ENCODE measurements at places on chromosomes 1 and 21.

GRCh38 chr1:155022927-155023236 lies 10.7 kb downstream of the DCST2 start:
- DNase-seq = no peak

GRCh38 chr1:16013220-16013907 lies 4.5 kb downstream of the HSPB7 start:
- no peak for DNase-seq

GRCh38 chr21:20997636-20998455 lies at the start of gene NCAM2:
TSS of gene NCAM2 (plus strand) at chr21:20998409.
- DNase-seq = peak; percentile 31

GRCh38 chr21:33293811-33294216 lies 27.6 kb downstream of the IL10RB start:
- DNase-seq = no peak

GRCh38 chr21:40882192-40882915 lies 35.4 kb upstream of the DSCAM start:
- DNase-seq = no peak

GRCh38 chr1:3240524-3241235 lies 171.7 kb downstream of the PRDM16 start:
- no peak for DNase-seq

DNA sequence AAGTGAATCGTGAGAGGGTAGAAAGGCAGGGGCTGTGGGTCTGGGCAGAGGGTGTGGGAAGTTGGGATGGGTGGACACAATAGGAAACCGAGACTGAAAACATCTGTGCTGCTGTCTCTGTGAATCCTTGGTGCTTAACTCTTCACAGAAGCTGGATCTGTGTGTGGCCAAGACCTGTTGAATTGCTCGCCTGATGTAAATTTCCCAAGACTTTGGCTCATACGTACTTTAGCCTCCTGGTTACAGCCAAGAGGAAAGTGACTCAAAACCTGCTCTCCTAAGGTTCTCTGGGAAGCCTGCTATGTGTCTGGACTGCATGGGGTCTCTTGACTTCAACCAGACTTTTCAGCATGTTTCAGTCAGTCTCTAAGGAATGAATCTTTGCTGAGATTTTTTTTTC lies 270.3 kb downstream of the RWDD3 start:
- no peak for DNase-seq

DNA sequence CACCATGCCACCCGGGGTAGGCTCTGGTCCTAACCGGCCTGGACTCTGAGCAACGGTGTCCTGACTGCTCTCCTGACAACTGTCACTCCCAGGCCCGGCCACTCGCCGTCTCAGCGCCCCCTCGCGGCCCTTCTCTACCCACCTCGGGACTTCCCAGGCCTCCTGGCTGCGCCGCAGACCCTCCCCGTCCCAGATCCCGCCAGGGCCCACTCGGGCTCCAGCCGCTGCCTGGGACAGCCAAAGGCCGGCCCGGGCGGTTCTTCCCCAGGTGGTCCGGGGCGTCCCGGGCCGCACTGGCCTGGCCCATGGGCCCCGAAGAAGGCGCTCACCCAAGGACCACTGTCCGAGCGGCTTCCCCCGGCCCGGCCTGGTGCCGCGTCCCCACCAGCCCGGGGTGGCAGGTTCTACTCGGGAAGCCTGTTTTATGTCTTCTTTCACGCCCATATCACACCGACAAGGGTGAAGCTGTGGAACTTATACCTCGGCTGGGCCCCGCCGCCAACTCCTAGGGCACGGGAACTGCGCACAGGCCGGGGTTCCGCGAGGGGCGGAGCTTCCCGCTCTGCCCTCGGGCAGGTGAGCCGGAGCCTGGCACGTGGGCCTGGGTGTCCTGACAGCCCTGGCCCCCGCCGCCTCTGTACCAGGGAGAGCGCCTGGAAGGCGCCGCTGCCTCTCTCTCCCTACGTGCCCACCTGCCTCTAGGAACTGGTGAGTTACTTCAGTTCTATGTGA lies 138.3 kb downstream of the TTLL7 start:
- no peak for DNase-seq

DNA sequence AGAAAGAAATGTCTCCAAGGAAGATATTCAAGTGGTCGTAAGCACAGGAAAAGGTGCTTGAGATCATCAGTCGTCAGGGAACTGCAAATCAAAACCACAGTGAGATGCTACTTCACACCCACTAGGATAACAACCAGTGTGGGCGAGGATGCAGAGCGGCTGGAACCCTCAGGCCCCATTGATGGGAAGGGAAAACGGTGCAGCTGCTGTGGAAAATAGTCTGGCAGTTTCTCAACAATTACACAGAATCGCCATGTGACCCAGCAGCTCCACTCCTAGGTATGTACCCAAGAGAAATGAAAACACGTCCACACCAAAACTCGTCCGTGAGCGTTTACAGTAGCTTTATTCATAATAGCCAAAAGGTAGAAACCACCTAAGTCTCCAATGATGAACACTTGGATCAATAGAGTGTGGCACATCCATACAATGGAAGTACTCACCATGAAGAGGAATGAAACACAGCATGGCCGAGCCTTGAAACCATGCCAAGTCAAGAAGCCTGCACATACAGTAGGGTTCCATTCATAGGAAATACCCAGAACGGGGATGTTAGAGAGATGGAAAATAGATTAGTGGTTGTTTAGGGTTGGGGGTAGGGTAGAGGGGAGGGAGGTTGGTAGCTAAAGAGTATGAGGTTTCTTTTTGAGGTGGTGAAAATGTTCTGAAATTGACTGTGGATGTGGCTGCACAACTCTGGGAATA lies 6.1 kb downstream of the DFFB start:
- no peak for DNase-seq

DNA sequence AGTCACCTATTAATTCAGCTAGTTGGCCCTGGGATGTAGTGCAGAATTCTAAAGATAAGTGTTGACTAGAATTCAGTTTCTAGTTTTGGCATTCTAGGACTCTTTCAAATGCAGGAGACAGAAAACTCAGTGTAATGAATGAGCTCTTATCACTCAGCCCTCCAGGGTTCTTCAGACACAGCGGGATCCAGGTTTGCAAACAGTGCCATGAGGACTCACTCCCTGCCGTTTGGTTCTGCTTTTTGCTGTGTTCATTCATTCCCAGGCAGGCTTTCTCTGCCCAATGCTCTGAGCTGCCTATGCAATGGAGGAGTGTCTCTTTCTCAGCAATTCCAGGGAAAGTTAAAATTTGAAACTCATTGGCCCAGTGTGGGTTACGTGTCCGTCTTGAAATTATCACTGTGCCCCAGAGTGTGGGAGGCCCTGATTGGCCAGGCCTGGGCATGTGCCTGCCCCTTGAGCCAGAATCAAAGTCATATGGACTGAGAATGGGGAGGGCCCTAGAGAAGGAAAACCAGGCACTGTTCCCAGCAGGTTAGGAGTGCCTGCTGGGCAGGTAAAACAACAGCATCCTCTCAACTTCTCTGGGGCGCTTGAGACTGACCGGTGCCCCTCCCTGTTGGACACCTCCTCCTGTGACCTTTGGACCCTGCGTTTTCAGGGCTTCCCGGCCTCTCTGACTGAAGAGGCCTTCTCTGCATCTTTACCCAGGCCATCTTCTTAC lies 43.4 kb downstream of the TMEM51 start:
- DNase-seq = no peak

DNA sequence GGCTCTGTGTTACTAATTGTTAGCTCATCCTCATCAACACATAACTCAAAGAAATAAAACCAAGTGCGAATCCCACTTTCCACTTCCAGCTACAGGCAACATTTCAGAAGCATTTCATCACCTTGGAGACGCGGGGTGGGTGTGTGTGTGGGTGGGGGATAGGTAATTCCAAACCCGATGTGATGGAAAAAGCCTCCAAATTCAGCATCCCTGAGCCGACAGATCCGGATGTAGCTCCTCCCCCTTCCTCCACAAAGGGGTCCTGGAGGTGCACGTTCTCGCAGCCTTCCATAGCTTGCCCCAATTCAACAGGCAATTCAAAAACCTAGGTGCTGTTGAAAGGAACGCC lies 486 bp downstream of the HSPA13 start:
- peak; percentile 58 for DNase-seq

- no peak for DNase-seq
Observed at GRCh38 chr1:197130677-197131304, 15.7 kb downstream of the ASPM start.

DNA sequence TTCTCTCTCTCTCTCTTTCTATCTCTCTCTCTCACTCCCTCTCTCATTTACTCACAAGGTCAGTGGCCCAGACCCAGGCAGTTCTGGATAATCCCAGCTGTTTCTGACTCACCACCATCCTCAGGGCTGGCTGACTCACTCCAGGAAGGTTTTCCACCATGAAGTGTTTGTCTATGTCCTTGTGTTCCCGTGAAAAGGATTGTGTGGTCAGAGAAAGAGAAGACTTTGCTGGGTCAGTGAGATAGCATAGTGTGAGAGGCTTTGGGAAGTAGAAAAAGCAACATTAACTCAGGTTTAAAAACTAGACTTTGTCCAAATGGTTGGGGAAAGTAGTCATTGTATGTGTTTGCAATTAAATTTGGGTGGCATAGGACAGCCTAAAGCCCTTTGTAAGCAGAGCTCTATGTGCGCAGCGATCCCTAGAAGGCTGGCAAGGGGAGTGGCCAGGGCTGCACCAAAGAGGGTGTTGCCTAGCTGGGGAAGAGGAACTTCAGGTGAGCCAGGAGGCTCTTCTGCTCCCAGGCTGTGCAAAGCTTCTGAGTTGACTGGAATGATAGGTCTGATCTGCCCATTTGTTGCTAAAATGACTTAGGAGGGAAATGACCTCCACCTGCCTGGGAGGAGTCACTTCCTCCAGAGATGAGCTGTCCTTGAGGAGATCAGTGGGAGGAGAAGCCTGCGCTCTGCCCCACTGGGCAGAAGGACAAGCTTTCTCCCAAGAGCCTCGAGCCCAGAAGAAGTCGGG lies 4.9 kb upstream of the CAPN2 start:
- DNase-seq = no peak

GRCh38 chr1:209823143-209824041 lies 4.4 kb upstream of the UTP25 start:
- DNase-seq = peak; percentile 84

DNA sequence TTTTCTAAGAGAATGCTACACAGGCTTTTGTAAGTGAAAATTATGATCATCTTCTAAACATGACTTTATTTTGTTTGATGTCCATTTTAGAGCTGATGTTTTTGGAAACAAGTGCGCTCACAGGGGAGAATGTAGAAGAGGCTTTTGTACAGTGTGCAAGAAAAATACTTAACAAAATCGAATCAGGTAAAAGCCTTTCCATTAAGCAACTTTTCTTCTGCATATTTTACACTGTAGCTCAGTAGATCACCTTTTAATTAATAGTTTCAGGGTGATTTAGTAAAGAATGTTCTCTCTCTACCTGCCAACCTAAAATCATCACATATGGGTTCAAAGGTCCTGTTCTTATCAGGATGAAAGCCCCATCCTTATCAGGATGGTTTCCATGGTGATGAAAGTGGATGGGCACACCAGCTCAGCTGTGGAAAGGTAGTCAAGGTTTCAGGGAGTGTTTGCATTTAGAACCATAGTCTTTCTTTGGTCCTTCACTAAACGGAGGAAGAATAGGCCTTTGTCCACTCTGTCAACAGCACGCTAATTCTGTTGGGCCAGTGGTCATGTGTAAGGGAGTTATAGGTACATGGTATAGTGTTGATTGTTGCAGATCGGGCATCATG lies 28.1 kb downstream of the RAB4A start:
- no peak for DNase-seq

GRCh38 chr1:111476761-111477309 lies 3.1 kb downstream of the C1orf162 start:
- DNase-seq = no peak

DNA sequence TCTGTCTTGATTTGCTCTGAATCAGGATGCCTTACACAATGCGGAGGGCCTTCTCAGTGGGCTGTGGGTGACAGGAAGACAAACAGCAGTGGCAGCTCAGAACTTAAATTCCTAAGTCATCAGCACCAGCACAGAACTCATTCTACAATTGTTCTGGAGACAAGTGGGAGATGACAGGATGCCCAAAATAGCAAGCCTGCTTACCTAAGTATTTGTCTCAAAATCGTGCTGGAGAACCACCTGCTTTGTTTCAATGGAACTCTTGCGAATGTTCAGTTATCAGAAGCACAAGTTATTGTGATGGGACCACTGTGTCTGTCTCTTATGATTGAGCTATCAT lies 76.1 kb downstream of the VCAM1 start:
- no peak for DNase-seq

DNA sequence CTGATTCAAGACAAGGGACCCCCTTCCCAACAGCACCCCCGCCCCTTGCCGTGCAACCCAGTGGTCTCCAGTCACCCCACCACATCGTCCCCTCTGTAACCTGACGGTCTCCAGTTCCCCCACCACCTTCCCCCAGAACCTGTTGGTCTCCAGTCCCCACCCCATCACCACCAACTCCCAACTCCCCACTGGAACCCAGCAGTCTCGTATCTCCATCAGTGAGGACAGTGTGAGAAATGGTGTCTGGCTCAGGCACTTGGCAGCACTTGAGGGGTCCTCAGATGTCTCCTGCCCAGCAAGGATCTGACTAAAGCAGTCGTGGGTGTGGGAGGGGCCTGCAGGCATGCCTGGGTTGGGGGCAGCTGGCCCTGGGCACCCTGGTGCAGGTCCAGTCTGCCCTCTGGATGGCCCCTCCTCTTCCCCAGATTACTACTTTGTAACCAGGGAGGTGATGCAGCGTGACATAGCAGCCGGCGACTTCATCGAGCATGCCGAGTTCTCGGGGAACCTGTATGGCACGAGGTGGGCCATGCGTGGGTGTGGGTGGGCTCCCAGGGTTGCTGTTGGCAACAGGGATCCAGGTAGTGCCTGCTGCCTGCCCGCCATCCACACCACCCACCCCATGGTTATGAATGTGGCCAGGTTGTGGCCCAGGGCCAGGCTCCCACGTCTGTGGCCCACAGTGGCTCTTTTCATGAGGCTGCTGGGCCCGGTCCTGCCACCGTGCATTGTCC lies 3.1 kb upstream of the GJC2 start:
- DNase-seq = no peak

- DNase-seq = no peak
Observed at GRCh38 chr1:69073176-69073575, 494.5 kb upstream of the LRRC7 start.

GRCh38 chr1:230821346-230821745 lies 47.0 kb downstream of the C1orf198 start:
- DNase-seq = no peak

- no peak for DNase-seq
Observed at GRCh38 chr1:216014086-216014485, 409.2 kb downstream of the USH2A start.

GRCh38 chr21:44773291-44773932 lies 28.2 kb downstream of the UBE2G2 start:
- peak; percentile 74 for DNase-seq

- DNase-seq = peak; percentile 59
Observed at GRCh38 chr1:31595836-31596736, 19.8 kb downstream of the TINAGL1 start.

DNA sequence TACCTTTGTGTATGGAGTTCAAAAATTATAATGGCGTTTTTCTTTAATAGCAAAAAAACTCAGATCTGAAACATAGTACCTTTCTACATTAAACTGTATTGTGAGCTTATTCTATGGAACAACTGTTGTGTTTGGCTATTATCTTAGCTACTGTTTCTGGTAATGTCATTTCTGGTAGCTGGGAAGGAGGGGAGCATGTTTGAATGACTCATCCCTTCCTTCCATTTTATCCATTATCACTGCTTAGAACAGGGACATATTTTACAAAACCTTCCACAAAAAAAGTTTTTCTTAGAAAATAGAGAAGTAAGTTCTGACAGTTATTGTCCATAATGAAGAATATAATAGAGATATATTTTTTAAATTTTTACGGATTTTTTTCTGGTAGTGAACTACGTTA lies 128.3 kb downstream of the NRDC start:
- no peak for DNase-seq
